ENCODE measurements at places on chromosomes 3 and 15. TPM values are rescaled to one million over a fixed set of nuclear protein-coding genes. Genes with fewer than 3 reads are reported as not detected.

The IL5RA gene
- not detected for total RNA-seq

The CLEC3B gene
- 29.6 TPM for total RNA-seq

The FBXO40 gene
- total RNA-seq: not detected

The PARP14 gene
- 54.0 TPM for total RNA-seq

The TRANK1 gene
- total RNA-seq: 15.6 TPM

The KIAA1143 gene
- 15.8 TPM for total RNA-seq

The SPATA12 gene
- total RNA-seq: not detected

The CGNL1 gene
- total RNA-seq: 5.3 TPM

The UBA3 gene
- total RNA-seq: 64.4 TPM

The NDUFAF3 gene
- total RNA-seq: 95.6 TPM

The ISLR2 gene
- 0.10 TPM for total RNA-seq

The NTRK3 gene
- 1.5 TPM for total RNA-seq

The GOLGA6A gene
- total RNA-seq: 0.07 TPM

The PCYT1A gene
- 68.9 TPM for total RNA-seq

The TP63 gene
- total RNA-seq: 0.20 TPM

The ATP13A4 gene
- total RNA-seq: 0.36 TPM

The ZPLD1 gene
- 1.1 TPM for total RNA-seq

The TMEM108 gene
- not detected for total RNA-seq

The SEMA3F gene
- total RNA-seq: 31.0 TPM

The C3orf49 gene
- total RNA-seq: not detected

The ESYT3 gene
- 0.07 TPM for total RNA-seq

The ADPRH gene
- total RNA-seq: 4.5 TPM

The P2RY14 gene
- total RNA-seq: not detected

The GOLGA6L25 gene
- not detected for total RNA-seq

The RAD51 gene
- 1.4 TPM for total RNA-seq

The CORO2B gene
- 32.9 TPM for total RNA-seq

The MORC1 gene
- total RNA-seq: not detected

The ZNF609 gene
- total RNA-seq: 15.0 TPM

The CHAC1 gene
- 19.6 TPM for total RNA-seq

The ADCY5 gene
- 0.13 TPM for total RNA-seq

The COL6A6 gene
- 0.23 TPM for total RNA-seq

The SLC24A5 gene
- not detected for total RNA-seq

The AHSG gene
- total RNA-seq: not detected

The RBP2 gene
- total RNA-seq: not detected

The UACA gene
- 133 TPM for total RNA-seq

The CLDN18 gene
- total RNA-seq: not detected

The CCDC54 gene
- total RNA-seq: not detected

The UNC13C gene
- total RNA-seq: under 0.01 TPM

The COL8A1 gene
- 133 TPM for total RNA-seq

The SLC27A2 gene
- total RNA-seq: 0.26 TPM

The GSK3B gene
- 73.5 TPM for total RNA-seq

The MRAS gene
- 54.4 TPM for total RNA-seq

The SH2D7 gene
- not detected for total RNA-seq

The EXD1 gene
- total RNA-seq: not detected

The RGMA gene
- 1.3 TPM for total RNA-seq

The STAC gene
- 23.2 TPM for total RNA-seq

The SCN11A gene
- under 0.01 TPM for total RNA-seq

The TLR9 gene
- 0.23 TPM for total RNA-seq

The PATL2 gene
- 0.33 TPM for total RNA-seq

The ARNT2 gene
- 10.4 TPM for total RNA-seq

The GXYLT2 gene
- 33.5 TPM for total RNA-seq

The PDZRN3 gene
- 26.0 TPM for total RNA-seq

Data from smooth muscle cell of the pulmonary artery (primary cell).